ENCODE measurements at places on chromosomes 1 and 21.

- peak; percentile 48 for DNase-seq
Measured at GRCh38 chr1:52296345-52296744, 69.7 kb downstream of the CC2D1B start.

GRCh38 chr1:173127369-173128307, 76.9 kb upstream of the TNFSF18 start:
- DNase-seq, result no peak

GRCh38 chr1:22326372-22326915, 125.2 kb upstream of the ZBTB40 start:
- no peak for DNase-seq

DNA sequence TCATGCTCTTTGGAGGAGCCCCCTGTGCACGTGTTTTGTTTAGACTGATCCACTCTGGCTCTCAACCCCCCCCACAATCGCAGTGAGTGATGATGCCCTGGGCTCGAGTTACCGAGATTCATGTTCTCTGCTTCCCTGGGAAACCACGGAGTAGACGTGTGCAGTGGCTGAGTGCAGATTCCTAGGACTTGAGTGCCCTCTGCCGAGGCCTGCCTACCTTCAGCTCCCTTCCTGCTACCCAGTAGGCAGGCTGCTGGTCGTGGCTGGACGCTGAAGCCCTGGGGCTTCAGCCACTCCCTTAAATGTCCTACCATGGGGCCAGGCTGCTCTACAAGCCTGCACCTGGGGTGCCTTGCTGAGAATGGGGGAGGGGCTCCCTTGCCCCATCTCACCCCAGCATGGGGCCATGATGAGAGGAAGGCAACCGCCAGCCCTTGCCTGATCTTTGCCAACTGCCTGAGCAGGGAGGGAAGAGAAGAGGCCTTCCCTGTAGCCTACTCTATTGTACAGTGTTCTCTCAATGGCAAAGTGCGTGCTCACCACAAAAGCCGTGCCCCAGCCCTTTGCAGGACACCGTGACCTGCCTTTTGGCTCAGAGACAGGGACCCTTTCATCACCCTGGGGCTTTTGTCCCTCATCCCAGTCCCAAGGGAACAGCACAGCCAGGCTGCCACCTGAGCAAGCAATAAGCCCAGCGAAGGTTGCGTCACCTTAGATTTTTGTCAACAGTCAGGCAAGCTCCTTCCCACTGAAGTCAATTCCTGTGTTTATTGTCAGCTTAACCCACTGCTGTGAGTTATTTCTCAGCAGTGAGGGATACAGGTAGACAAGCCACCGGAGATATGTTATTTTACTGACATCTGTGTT, 4.1 kb upstream of the GRIK3 start:
- no peak for DNase-seq

DNA sequence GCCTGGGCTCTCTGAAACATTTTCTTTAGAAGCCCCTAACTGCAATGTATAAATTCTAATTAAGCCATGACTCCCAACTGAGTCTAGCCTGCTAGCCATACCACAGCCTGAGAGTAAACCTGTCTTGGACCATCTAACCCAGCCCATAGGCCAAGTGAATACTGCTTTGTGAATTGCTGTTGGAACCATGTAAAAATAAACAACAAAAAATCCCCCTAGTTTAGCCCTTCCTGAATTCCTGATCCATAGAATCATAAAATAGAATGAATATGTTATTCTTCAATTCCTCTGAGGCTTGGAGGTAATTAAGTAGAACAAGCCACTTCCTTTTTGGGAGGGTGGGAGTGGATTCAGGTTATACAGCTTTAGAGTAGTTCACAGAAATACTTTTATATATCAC, 1496.4 kb downstream of the MRPL39 start:
- no peak for DNase-seq

DNA sequence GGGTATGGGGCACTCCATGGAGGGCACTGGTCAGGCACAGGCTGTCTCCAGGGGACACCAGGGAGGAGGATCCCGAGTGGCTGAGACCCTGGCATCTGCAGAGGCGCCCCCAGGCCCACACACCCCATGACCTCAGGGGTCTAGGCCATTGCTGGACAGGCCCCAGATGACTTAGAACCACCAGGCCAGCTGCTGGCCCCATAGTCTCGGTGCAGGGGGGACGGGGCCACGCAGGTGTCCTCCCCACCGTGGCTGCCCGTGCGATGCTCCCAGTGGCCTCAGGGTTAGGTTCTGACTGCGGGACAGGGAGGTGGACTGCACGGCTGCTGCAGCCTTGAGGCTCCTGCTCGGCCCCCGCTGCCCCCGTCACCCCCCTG, 44.0 kb downstream of the MORN1 start:
- no peak for DNase-seq

DNA sequence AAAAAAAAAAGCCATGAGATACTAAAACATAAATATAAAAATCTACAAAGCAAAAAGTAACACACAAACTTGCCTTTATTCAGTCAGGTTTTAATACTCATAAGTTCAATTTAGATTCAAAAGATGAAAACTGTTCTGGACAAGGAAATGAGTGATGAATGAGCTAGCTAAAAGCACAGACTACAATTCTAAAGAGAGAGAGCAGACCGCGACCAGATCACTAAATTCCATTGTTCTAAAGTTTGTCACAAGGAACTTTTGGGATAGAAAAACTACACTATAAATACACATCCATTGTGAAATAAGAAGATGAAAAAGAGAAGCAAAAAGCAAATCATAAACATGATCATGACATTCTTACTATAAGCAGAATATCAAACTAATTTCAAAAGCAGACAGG, 1.7 kb downstream of the ODF2L start:
- peak; percentile 27 for DNase-seq

DNA sequence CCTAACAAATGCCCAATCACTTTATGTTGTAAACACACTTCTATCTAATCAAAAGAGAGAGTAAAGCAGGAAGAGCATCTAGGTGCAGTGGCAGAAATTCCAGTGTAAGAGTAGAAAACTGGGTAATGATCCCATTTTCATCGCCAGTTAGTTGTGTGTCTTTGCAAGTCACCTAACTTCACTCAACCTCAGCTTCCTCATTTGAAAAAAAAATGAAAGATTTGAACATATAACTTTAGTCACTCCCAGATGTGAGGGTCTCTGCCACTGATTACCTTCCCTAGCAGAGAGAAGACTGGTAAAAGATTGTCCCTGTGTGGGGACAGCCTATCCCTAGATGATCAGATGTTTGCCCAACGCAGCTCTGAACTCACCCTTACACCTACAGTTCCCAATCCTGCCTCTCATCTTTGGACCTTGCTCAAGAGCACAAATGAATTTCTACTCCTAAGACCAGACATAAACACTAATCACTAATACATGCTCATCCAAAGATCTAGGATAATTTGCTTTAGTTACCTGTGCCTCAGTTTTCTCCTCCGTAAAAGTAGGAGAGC, 25.2 kb upstream of the DUSP23 start:
- DNase-seq, result no peak

- peak; percentile 12 for DNase-seq
Measured at GRCh38 chr21:15000081-15000480, 64.7 kb downstream of the NRIP1 start.

- peak; percentile 58 for DNase-seq
Measured at GRCh38 chr1:78176448-78176847, 130.7 kb downstream of the GIPC2 start.

DNA sequence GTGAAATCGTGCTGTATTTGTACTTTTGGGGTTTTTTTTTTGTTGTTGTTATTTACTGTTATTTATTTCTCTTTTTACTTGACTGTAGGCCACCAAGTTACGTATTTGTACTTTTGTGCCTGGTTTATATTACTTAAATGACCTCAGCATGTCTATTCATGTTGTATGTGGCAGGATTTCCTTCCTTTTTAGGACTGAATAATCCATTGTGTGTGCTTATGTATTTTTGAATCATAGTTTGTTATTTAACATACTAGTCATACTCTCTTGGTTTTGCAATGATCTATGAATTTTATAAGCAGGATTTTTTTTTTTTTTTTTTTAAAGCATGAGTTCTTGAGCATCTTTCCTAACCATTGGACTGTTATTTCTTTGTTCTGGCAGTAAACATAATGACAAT, 51.2 kb downstream of the RNF2 start:
- no peak for DNase-seq

DNA sequence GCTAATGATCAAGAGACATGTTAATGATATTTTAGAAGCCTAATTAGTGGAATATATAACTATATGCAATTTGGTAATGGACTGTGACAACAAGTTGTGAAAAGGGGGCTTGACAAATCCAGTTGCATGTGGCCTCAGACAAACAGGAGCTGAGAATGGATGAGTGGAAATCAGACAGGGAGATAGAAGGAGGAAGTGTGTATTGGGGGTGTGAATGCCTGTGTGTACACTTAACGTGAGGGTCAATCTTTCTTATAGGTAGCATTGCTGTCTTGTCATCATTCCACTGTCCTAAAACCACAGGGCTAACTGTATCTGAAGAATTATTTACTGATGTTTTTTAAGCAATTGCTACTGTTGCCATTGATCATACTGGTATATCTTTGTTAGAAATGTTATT, 64.8 kb downstream of the PBX1 start:
- no peak for DNase-seq

DNA sequence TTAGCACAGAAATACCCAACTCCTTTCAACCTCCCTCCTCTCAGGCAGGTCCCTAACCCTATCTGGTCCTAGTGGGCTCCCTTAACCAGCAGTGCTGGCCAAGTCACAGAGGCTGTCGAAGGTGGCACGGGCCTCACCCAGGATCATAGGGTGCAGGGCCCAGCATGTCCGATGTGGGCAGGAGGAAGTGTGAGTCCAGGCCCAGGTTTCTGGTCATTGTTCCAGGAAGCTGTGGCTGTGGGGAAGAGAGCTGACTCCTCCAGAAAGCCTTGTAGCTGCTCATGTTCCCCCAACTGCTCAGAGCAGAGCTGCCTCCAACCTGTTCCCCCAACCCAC, 2.4 kb downstream of the CCDC17 start:
- DNase-seq, result no peak

- DNase-seq, result no peak
Measured at GRCh38 chr1:15122331-15122730, 31.2 kb upstream of the TMEM51 start.

GRCh38 chr1:26060832-26061574, 6.4 kb downstream of the TRIM63 start:
- DNase-seq, result no peak

GRCh38 chr1:117740496-117740895, 134.6 kb downstream of the TENT5C start:
- DNase-seq, result no peak

DNA sequence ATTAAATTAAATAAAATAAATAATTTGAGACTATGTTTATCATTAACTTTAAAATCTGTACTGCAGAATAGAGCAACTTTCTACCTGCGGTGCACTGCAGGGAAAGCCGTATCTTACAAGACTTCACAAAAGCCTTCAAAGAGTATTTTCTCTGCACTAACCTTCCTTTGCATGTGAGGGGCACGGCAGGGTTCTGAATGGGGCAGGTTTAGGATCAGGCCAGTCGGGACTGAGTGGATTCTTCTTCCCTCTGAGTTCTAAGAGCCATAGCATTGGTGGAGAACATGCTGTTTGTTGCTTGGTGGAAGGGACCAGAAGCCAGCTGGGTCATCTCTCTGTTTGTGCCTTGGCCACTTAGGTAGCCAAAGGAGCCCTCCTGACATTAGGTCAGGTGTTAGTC, 55.2 kb upstream of the LGALS8 start:
- no peak for DNase-seq

- DNase-seq, result no peak
Measured at GRCh38 chr1:36888811-36889477, 145.4 kb downstream of the GRIK3 start.

DNA sequence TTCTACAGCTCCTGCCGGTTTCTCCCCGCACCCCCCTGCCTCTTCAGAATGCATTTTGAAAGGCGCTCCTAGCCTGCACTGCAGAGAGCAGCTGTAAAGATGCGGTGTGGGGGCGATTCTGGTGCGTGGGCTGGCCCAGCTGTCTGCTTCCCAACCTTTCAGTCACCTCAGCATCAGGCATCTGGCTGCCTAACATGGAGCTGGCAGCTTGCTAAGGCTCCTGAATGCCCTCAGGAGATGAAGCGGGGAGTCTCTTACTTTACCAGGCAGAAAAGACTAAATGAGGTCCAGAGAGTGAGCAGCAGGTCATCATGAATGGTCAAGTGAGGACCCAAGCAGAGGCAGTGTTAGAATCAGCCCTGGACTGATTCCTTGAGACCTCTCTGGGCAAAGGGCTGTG, 8.7 kb downstream of the IER5 start:
- no peak for DNase-seq

- DNase-seq, result no peak
Measured at GRCh38 chr1:114033216-114033706, 54.0 kb downstream of the OLFML3 start.

- DNase-seq, result no peak
Measured at GRCh38 chr1:5010656-5011055, 356.2 kb downstream of the AJAP1 start.

- DNase-seq, result no peak
Measured at GRCh38 chr1:176220100-176220689, 13.1 kb upstream of the COP1 start.

GRCh38 chr1:111101854-111102642, 37.8 kb downstream of the DRAM2 start:
- no peak for DNase-seq

GRCh38 chr1:118337346-118337745, 152.3 kb upstream of the SPAG17 start:
- no peak for DNase-seq

GRCh38 chr1:193700710-193701355, 514.4 kb upstream of the B3GALT2 start:
- DNase-seq, result no peak

DNA sequence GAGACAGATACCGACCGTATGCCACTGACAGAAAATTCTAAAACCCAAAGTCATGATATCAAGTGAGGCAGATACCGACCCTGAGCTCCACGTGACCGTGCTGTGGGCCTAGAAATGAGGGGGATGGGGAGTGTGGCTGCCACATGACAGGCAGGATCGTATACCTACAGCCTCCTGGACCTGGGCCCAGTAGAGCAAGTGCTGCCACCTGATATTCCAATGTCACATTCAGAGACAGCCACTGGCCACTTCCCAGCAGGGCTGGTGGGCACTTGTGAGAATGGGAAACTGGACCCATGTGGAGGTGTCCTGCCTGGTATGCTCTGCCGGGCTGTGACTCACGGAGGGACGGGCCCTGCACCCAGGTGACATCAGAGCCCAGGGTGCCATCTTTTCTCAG, 44.6 kb upstream of the CLDN14 start:
- DNase-seq, result no peak

DNA sequence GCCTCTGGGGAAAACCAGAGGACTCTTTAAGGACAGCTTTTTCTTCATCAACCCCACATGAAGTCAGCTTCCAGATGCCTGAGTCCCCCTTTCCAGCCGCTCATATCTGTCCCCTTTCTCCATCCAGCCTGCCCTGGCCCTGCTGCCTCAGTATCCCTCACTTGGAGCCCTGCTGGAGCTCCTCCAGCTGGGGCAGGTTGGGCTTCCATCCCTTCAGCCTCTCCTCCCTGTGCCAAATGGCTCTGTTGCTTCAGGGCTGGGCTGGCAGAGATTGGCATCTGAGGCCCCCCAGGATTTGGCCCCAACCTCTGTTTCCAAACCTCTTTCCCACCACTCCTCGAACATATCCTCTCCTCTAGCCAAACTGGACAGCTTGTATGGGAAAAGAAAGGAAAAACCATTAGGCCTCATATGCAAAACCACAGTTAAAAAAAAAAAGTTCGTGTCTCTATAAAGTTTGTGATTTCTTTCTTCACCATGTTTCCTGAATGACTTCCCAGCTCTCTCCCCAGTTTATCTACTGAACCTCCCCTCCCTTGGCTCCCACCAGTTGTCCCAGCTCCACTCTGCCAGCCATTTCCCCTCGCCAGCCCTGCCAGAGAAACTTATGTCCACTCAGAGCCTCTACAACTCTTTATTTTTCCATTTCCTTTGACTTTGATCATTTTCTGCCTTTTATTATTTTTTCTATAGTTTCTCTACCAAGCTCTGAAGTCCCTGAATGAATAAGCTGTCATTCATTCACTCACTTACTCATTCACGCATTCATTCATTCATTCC, 217.9 kb downstream of the FOXD2 start:
- no peak for DNase-seq

Measured in fibroblast of gingiva (primary cell).